ENCODE measurements at places on chromosomes 16 and 17. TPM values are rescaled to one million over a fixed set of nuclear protein-coding genes. Genes with fewer than 3 reads are reported as not detected.

The DCAF7 gene
- total RNA-seq = 26.3 TPM

The SLC13A5 gene
- total RNA-seq = 0.49 TPM

The SOCS1 gene
- 1.3 TPM for total RNA-seq

The OR4D1 gene
- total RNA-seq = not detected

The CDRT4 gene
- 5.9 TPM for total RNA-seq

The TBC1D3K gene
- total RNA-seq = not detected

The TNFRSF13B gene
- total RNA-seq = not detected

The TP53TG3F gene
- total RNA-seq = not detected

All from airway epithelial cell (primary cell).